AML-193 (cell line): ENCODE measurements at places on chromosomes 16 and 17.

- DNase-seq, result no peak
These were observed 5.1 kb upstream of the FOXL1 start for GRCh38 chr16:86573215-86573614.

- peak; percentile 29 for DNase-seq
These were observed 593 bp downstream of the GFER start for GRCh38 chr16:1984347-1985225.

DNA sequence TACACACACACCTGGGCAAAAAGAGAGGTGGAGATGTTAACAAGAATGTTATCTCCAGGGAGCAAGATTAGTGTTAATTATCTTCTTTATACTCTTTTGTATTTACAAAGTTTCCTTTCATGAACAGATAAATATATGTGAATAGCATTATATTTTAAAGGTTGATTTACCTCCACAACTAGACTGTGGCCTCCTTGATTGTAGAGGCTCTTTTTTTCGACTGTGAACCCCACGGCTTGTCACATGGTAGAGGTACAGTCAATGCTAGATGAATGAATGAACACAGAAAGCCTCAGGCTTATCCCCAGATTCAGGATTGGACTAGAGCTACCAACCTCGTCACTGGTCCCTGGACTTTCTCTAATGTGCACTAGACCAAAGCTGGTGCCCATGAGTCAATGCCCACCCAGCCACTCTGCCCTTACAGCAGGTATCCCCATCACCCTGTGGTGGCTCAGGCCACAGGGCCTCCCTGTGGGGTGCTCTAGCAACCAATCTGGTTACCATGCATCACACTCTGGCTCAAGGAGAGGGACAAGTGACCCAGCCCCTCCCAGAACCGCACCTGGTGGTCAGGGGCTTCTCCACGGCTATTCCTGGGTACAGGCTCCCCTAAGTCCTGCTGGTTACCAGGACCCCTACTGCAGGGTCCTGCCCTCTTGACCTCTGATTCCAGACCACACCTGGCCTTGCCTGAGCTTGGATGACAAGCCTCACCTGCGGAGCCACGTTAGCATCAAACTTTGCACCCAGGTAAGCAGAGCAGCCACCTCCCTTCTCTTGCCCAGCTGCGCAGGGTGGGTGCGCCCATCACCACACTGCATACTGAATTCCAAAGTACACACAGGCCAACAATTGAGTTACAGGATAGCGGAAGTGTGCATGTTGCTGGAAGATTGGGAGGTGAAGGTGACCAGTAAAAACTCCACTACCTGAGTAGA is 101.0 kb downstream of the CDYL2 start:
- DNase-seq, result no peak

- no peak for DNase-seq
These were observed 176.6 kb upstream of the SDK2 start for GRCh38 chr17:73820686-73821448.

- peak; percentile 34 for DNase-seq
These were observed 8.6 kb downstream of the KDM6B start for GRCh38 chr17:7842380-7843256.

DNA sequence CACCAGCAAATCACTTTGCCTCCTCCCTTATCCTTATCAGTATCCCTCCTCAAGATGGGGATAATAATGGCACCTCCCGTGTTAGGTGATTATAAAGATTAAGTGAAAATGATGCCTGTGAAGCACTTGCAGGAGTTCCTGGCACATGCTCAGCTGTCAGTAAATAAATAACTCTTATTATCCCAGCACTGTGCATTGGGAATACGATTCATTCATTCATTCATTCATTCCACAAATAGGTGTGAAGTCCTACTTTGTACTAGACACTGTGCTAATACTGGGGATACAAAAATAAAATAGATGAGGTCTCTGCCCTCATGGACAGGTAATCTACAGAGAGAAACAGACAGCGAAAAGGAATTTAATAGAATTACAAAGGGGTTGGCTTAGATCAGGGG is 2.0 kb downstream of the XYLT2 start:
- DNase-seq, result no peak

GRCh38 chr17:81499601-81499970 is 13.0 kb downstream of the ACTG1 start:
- no peak for DNase-seq

DNA sequence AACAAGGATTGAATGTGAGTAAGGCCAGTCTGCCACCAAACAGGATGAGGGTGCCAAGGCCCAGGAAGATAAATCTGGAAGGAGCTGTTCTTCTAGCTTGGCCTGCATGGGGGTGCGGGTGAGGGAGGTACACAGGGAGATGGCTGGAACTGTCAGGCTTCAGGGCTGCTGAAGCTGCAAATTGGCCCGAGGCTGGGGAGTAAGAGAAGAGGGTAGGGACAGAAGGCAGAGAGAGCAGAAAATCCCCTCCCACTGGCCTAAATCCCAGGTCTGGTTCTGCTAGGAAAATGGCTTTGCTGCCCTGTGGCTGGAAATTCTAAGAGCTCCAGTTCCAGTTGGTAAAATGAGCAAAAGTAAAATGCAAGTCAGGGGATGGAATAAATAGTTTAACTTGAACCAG is 87.9 kb downstream of the CCDC182 start:
- no peak for DNase-seq

- no peak for DNase-seq
These were observed 16.6 kb downstream of the SOX8 start for GRCh38 chr16:998211-998610.

DNA sequence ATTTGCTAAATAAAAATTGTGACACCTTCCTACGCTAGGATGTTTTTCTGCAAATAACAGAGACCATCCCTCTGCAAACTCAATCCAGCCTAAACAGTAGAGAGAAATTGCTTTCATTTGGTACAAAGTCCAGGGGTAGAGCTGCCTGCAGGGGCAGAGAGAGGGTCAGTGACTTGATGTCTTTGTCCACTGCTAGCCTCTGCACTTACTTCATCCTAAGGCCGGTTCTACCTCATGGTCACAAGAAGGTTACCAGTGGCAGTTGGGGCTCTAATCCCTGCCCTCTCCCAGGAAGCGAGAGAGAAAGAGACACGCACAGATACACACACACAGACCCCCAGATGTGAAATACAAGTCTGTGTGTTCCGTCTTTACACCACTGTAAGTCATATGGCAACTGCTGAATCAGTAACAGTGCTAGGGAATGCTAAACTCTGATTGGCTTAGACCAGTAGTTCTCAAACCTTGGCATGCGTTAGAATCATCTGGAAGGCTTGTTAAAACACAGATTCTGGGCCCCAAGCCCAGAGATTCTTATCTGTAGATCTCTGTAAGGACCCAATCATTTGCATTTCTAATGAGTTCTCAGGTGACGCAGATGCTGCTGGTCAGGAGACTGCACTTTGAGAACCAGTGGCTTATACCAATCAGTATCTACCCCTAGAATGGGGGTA is 13.1 kb upstream of the LPCAT2 start:
- no peak for DNase-seq

DNA sequence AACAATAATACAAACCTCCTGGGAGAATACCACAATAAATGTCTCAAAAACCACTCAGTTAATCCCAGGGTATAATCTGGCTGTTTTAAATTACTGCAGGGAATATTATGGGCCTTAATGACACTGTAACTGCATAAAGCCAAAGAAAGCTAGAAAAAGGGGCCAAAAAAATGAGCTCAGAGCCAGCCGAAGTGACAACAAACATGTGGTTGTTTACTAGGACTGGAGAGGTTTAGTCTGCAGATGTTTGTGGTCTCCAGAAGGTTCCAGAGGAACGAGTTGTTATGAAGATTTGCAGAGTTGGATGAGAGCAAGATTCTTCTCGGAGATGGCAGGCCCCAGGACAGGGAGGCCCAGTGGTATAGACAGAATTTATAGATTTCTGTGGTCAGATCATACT is 97.1 kb upstream of the AKTIP start:
- no peak for DNase-seq
